ENCODE measurements at places on chromosomes 12 and 14.

- DNase-seq = peak; percentile 25
Observed at GRCh38 chr14:96362071-96362964, 823 bp downstream of the ATG2B start.

GRCh38 chr12:9707864-9708808 is 24.8 kb downstream of the CLECL1 start:
- DNase-seq = peak; percentile 45

DNA sequence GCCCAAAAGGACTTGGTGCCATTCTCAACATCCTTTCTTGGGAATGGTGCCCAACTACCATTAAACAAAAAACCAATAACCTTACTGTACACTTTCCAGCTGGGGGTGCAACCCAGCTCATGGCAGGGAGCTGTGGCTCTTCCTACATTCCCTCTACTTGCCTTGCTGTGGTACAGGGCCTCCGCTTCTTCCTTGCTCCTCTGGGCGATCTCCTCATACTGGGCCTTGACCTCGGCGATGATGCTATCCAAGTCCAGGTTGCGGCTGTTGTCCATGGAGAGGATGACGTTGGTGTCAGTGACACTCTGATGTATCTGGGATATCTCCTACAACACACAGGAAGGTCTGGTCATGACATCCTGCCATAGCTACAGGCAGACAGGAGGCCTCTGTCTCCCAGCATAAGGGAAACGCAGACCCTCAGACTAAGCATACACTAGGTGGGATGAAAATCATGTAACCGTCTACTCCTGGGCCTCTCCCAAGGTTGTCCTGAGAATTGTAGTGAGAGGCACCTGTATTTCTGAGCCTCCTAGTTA is 3.9 kb downstream of the KRT2 start:
- DNase-seq = no peak

GRCh38 chr14:71363946-71364925 is 457.0 kb downstream of the PCNX1 start:
- no peak for DNase-seq

- DNase-seq = no peak
Observed at GRCh38 chr14:27387463-27387862, 789.6 kb upstream of the NOVA1 start.

DNA sequence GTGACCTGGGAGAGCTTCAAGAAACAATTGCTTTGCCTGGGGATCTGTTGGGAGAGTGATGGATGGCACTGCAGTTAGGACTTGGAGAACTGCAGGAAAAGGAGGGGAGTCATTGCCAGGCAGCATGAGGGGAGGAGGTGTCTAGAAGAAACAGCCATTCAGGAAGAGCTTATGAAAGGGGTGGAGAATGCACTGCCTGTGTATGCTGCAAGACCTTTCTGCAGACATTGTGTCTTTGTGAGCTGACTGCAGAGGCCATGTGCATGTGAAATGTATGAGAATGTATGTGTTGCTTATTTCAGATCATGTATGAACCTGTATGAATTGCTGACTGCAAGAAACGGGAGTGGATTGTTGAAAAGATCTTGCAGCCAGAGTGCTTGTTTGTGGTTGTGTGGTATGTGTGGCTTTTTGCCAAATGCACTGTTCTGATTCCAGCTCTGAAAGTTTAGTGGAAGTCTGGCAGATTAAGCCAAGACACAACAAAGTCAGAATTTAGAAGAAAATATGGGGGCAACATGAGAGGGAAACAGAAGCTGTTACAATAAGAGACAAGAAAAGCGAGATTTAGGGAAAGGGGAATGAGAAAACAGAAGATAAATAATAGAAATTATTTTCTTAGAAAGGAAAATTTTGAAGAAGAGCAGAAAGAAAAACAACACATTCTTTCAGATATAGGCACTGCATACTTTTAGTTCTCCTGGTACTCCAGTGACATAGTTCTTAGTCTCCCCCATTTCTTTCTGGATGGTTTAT is 9.8 kb upstream of the RIMKLB start:
- DNase-seq = peak; percentile 87

GRCh38 chr14:64948612-64949210 is 6.2 kb upstream of the GPX2 start:
- no peak for DNase-seq

GRCh38 chr12:115323223-115323905 is 639.4 kb upstream of the TBX3 start:
- DNase-seq = no peak

- no peak for DNase-seq
Observed at GRCh38 chr12:100185361-100185894, 15.2 kb upstream of the ACTR6 start.

DNA sequence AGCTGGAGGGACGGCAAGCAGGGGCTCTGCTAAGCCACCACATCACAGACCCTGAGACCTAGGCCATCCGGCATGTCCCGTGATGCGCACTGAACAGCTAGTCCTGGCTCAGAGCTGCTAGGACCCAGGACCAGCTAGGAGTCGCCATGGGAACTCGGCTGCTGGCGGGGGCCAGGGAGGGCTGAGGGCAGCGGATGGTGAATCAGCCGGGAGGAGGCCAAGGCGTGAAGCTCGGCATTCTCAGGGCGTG is 5.1 kb downstream of the AHNAK2 start:
- no peak for DNase-seq

DNA sequence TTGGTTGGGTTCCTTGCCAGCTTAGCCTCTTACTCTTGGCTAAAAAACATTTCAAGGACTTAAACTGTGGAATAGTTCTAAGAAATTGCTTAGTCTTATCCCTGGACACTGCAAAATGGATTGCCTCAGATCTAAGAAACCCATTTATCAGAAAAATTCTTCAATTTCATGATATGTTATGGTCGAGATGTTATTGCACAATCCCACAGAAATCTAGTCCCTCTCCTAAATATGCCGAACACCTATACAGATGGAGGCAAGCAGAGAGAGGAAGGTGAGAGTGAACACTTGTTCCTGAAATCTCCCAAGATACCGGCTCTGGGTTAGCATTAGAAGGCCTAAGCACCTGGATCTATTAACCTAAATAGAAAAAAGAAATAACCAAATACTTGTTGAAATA is 267.2 kb downstream of the PAWR start:
- no peak for DNase-seq

- peak; percentile 96 for DNase-seq
Observed at GRCh38 chr12:128823916-128824839, at the start of gene SLC15A4. TSS of gene SLC15A4 (minus strand) at chr12:128823958. CDS start at chr12:128823943, 15 bp downstream.

GRCh38 chr12:38872156-38872555 is 33.2 kb downstream of the CPNE8 start:
- DNase-seq = no peak

DNA sequence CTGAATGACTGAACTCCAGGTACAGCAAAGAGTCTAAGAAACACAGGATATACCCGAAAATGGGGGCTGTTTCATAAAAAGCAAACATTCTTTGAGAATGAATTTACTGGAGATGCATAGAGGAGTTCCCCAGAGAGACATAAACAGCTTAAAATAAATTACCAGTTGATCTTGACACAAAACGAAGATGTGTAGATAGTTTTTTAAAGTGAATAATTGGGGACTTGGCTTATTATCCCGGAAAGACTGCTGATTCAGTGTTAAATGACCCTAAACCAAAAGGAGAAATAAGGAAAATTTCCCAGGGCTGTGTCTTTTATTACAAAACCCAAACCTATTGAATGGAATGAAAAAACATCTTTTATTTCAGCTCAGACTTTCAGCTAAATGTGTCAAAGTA is 1052.8 kb upstream of the TMEM132C start:
- no peak for DNase-seq

GRCh38 chr12:45429831-45430230 is 213.9 kb downstream of the ANO6 start:
- DNase-seq = no peak

DNA sequence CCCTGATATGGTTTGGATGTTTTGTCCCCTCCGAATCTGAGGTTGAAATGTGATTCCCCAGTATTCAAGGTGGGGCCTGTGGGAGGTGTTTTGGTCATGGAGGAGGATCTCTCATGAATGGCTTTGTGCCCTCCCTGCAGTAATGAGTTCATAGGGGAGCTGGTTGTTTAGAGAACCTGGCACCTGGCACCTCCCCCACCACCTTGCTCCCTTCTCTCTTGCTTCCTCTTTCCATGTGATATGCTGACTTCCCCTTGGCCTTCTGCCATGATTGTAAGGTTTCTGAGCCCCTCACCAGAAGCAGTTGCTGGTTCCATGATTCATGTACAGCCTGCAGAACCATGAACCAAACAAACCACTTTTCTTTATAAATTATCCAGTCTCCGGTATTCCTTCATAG is 32.6 kb downstream of the CD163L1 start:
- no peak for DNase-seq

DNA sequence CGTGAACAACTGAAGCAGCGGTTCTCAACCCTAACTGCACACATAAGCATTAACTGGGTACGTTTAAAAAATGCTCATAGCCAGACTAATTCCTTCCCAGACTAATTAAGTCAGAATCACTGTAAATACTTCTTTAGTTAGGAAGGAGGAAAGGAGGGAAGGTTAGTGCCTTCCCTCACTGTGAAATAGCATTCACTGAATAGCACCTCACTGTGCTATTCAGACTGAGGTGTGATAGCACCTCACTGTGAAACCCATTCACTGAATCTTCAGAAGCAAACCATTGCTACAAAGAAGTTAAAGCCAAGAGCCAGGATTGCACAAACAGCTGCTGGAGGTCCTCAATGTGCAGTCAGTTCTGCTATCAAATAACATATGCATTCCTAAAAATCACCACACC is 58.8 kb downstream of the RTN1 start:
- DNase-seq = no peak

Measured in right hindlimb (tissue), 1 donor.